ENCODE measurements at places on chromosomes 12 and 14. TPM values are rescaled to one million over a fixed set of nuclear protein-coding genes. Genes with fewer than 3 reads are reported as not detected.
A peak's percentile ranks its signal among the peaks of the same experiment; 100 is the strongest.

GRCh38 chr12:43072431-43072830, 479.6 kb downstream of the ADAMTS20 start:
- no peaks in the 10 kb centered on the region for H3K36me3 ChIP-seq
- H3K4me3 ChIP-seq, result no peak overlapping the region
- no peaks in the 10 kb centered on the region for H3K27me3 ChIP-seq
- no peak for DNase-seq
- no peak overlapping the region for H3K27ac ChIP-seq

- peaks cover 18% of the 10 kb centered on the region for H3K27me3 ChIP-seq
- no peak overlapping the region for H3K27ac ChIP-seq
- no peaks in the 10 kb centered on the region for H3K4me1 ChIP-seq
- no peak overlapping the region for H3K4me3 ChIP-seq
- H3K36me3 ChIP-seq, result no peaks in the 10 kb centered on the region
Observed at GRCh38 chr14:71885301-71885700, 46.9 kb upstream of the RGS6 start.

MYRFL gene
- total RNA-seq, result not detected

NOVA1 gene
- not detected for total RNA-seq

TBX3 gene
- not detected for total RNA-seq

GRCh38 chr12:62581288-62582064, 114.8 kb downstream of the MON2 start:
- no peak for DNase-seq
- H3K4me3 ChIP-seq, result no peak overlapping the region
- H3K4me1 ChIP-seq, result peaks cover 2% of the 10 kb centered on the region
- peaks cover 2% of the 10 kb centered on the region for H3K36me3 ChIP-seq
- no peaks in the 10 kb centered on the region for H3K27me3 ChIP-seq

DNA sequence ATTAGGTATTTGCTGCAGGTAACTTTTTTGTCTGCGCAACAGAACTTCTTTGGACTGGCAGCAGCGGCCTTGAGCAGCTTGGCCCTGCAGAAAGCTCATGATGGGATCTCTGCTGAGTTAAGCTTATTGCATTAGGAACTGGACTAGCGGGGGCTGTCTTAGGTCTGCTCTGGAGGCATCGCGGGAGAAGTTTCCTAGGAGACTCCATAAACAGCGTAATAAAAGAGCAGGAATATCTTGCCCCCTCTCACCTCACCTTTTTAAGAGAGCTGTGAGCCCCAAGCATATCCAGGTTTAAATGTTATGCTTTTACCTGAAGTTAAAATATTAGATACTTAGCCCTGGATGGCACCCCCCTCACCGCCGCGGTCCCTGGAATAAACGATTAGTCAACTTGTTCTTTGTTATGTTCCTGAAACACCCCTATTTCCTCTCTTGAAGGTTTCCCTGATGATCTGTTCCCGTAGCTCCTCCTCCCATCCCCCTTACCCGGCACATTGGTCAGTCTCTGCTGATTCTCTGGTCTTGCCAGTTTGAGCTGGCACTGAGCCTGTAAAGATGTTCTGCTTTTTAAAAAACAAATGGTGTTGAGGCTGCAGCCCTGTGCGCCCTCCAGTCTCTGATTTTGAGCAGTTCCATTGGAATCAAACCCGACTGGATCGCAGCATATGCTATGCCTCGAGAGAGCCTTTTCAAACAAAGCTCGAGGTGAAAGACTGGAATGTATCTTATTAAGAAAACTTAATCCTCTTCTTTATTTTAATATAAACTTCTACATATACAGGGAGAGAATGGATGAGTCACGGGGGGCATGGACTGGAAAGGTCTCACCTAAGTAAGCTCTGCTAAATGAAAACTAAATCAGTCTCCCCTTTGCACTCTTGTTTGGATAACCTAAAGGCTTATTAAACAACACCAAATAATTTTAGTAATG, 1.9 kb downstream of the MLXIP start:
- peaks cover 2% of the 10 kb centered on the region for H3K36me3 ChIP-seq
- peak overlapping the region; percentile 96 for H3K27ac ChIP-seq
- H3K4me1 ChIP-seq, result peaks cover 39% of the 10 kb centered on the region
- H3K4me3 ChIP-seq, result peak overlapping the region; percentile 97

DNA sequence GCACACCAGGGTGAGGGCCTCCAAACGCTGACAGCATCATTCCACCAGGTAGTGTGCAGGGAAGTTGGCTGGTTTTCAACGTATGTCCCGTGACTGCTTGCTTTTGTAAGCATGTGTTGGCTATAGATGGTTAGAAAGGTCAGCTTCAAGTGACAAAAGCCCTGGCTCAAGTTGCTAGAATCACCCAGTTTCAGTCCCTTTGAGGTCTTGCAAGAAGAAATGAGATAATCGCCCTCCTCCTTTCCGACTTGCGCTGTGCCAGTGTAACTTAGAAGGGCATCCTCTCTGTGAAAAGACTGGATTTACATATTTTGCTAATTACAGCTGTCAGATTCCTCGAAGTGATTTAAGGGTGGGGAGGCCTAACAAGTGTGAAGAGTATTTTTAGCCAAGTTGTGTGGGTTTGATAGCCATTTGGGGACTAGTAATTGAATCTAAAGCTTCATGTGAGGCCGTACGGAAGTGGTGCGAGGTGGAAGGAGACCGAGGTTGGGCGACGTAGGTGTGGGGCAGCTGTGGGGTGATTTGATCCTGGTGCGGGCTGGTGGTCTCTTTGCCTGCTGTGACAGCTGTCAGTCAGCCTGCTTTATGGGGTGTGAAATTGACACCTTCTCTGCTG, 94.7 kb downstream of the CHST11 start:
- DNase-seq, result no peak
- H3K4me3 ChIP-seq, result peak overlapping the region; percentile 9

DNA sequence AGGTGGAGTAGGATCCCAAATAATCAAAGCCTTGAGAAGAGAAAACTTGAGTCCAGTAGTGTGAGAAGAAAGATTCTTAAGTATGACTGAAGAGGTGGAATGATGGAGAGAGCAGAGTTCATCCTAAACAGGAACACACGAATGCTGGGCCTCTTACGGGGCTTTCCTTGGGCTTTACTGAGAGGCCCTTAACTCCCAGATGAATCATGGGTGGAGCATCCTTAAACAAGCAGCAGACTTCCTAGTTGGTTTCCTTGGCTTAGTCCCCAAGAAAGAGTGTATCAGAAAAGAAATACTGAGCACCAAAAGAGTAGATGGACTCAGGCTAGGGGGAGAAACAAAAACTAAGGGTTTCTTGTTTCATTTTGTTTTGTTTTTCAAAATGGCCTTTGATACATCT, 132.5 kb downstream of the GPR135 start:
- no peak for DNase-seq
- H3K27ac ChIP-seq, result no peak overlapping the region
- H3K27me3 ChIP-seq, result no peaks in the 10 kb centered on the region
- H3K36me3 ChIP-seq, result peaks cover 16% of the 10 kb centered on the region
- no peak overlapping the region for H3K4me3 ChIP-seq

RXYLT1 gene
- 9.0 TPM for total RNA-seq

DNA sequence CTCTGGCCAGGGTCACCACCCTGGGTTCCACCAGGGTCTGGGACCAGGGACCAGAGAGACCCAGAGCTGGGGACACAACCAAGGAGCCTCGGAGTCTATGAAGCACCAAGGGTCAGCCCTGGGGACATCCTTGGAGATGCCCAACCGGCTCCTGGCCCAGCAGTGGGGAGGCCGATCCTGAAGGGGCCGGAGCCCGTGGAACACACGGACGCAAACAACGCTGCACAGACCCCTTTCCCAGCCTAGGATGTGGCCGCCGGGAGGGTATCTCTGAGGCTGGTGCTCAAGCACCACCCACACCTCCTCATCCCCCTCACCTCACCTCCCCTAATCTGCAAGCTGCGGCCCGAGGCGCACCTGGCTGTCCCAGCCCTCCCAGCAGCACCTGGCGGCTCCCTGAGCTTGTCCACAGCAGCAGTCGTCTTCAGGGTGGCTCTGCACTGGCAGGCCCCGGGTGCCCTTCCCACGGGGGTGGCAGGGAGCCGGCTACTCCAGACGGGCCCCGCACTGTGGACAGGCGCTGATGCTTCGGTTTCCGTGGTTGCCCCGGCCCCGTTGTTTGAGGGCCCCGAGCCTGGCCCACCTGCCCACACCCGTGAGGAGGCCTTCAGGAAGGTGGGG, 146.8 kb upstream of the C14orf180 start:
- H3K4me3 ChIP-seq, result no peak overlapping the region
- DNase-seq, result peak; percentile 7
- peaks cover 3% of the 10 kb centered on the region for H3K36me3 ChIP-seq
- no peak overlapping the region for H3K27ac ChIP-seq
- H3K27me3 ChIP-seq, result peaks cover 25% of the 10 kb centered on the region
- peaks cover 9% of the 10 kb centered on the region for H3K4me1 ChIP-seq

MAPKAPK5 gene
- total RNA-seq, result 59.8 TPM

GRCh38 chr12:51941011-51941581, 10.4 kb upstream of the ACVR1B start:
- no peak overlapping the region for H3K27ac ChIP-seq
- H3K27me3 ChIP-seq, result peaks cover 12% of the 10 kb centered on the region
- no peak overlapping the region for H3K4me3 ChIP-seq
- H3K4me1 ChIP-seq, result peaks cover 2% of the 10 kb centered on the region
- peaks cover 3% of the 10 kb centered on the region for H3K36me3 ChIP-seq
- DNase-seq, result no peak

GRCh38 chr12:132404435-132404855, 75.1 kb upstream of the GALNT9 start:
- H3K36me3 ChIP-seq, result no peaks in the 10 kb centered on the region
- no peak overlapping the region for H3K4me3 ChIP-seq
- peaks cover 16% of the 10 kb centered on the region for H3K27me3 ChIP-seq
- DNase-seq, result no peak
- H3K27ac ChIP-seq, result no peak overlapping the region

SPX gene
- total RNA-seq, result not detected

SELPLG gene
- 91.3 TPM for total RNA-seq

DNA sequence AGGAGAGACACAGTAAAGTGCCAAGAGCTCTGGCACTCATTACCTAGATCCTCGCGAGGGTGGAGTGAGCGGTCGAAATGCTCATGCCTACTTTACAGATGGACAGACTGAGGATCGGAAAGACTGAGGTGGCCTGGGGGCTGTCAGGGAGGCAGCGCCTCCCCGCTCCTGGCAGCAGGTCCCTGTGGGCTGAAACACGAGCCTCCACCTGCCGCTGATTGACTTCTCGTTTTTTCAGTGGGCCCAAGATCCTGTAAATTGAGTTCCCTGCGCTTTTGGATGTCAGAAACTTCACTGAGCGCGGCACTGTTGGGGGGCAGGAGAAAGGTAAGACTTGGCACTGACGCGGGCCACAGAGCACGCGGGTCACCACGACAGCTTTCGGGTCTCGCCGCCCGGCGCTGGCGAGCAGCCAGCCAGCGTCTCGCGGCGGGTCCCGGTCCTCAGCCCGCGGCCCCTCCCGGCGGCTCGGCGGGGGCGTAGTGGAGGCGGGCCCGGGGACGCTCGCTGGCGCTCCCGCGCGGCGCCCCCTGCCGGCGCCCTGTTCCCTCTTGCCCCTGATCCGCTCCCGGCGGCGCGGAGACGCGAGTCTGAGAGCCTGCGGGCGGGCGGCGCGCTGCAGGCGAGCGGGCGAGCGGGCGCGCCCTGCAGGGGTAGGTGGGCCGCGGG, 552 bp upstream of the SCN8A start:
- H3K36me3 ChIP-seq, result peaks cover 3% of the 10 kb centered on the region
- no peak overlapping the region for H3K27ac ChIP-seq
- H3K4me3 ChIP-seq, result peak overlapping the region; percentile 91
- peaks cover 71% of the 10 kb centered on the region for H3K27me3 ChIP-seq
- peak; percentile 62 for DNase-seq
- H3K4me1 ChIP-seq, result peaks cover 15% of the 10 kb centered on the region

- peaks cover 4% of the 10 kb centered on the region for H3K27me3 ChIP-seq
- H3K4me1 ChIP-seq, result no peaks in the 10 kb centered on the region
- no peaks in the 10 kb centered on the region for H3K36me3 ChIP-seq
- no peak overlapping the region for H3K4me3 ChIP-seq
- H3K27ac ChIP-seq, result no peak overlapping the region
Observed at GRCh38 chr14:53996041-53996440, 39.4 kb upstream of the BMP4 start.

B4GALNT1 gene
- not detected for total RNA-seq

IFT43 gene
- total RNA-seq, result 12.8 TPM

GRCh38 chr12:123075646-123076171, 75.2 kb downstream of the PITPNM2 start:
- peak overlapping the region; percentile 94 for H3K27ac ChIP-seq
- no peaks in the 10 kb centered on the region for H3K27me3 ChIP-seq
- DNase-seq, result peak; percentile 38
- H3K36me3 ChIP-seq, result no peaks in the 10 kb centered on the region
- peaks cover 39% of the 10 kb centered on the region for H3K4me1 ChIP-seq

DNA sequence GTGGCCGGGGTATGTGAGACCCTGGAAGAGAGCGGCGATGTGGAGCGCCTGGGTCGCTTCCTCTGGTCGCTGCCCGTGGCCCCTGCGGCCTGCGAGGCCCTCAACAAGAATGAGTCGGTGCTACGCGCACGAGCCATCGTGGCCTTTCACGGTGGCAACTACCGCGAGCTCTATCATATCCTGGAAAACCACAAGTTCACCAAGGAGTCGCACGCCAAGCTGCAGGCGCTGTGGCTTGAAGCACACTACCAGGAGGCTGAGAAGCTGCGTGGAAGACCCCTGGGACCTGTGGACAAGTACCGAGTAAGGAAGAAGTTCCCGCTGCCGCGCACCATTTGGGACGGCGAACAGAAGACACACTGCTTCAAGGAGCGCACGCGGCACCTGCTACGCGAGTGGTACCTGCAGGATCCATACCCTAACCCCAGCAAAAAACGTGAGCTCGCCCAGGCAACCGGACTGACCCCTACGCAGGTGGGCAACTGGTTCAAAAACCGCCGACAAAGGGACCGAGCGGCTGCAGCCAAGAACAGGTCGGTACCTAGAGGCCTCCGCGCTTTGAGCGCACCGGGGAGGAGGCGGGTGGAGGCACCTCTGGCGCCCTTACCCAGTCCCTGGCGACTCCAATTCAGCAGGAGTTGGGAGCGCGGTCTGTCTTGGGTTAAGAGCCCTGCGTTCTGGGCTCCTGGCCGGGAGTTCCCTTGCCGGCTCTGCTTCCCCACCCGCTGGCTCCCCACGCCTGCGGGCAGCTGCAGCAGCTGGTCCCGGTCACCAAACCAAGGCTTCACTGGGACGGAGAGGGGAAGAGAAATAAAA, 700 bp downstream of the SIX6 start:
- peaks cover 82% of the 10 kb centered on the region for H3K27me3 ChIP-seq
- H3K4me3 ChIP-seq, result peak overlapping the region; percentile 70
- no peak overlapping the region for H3K27ac ChIP-seq
- H3K4me1 ChIP-seq, result peaks cover 11% of the 10 kb centered on the region
- no peak for DNase-seq

MYF5 gene
- not detected for total RNA-seq

GRCh38 chr14:73829526-73830431, 21.9 kb upstream of the PTGR2 start:
- no peaks in the 10 kb centered on the region for H3K36me3 ChIP-seq
- peaks cover 12% of the 10 kb centered on the region for H3K4me1 ChIP-seq
- H3K4me3 ChIP-seq, result peak overlapping the region; percentile 71
- peak overlapping the region; percentile 86 for H3K27ac ChIP-seq

All from T-helper 17 cell (primary cell).